Left lobe of liver (tissue), 2 donors: ENCODE measurements at places on chromosomes 1 and 21.

DNA sequence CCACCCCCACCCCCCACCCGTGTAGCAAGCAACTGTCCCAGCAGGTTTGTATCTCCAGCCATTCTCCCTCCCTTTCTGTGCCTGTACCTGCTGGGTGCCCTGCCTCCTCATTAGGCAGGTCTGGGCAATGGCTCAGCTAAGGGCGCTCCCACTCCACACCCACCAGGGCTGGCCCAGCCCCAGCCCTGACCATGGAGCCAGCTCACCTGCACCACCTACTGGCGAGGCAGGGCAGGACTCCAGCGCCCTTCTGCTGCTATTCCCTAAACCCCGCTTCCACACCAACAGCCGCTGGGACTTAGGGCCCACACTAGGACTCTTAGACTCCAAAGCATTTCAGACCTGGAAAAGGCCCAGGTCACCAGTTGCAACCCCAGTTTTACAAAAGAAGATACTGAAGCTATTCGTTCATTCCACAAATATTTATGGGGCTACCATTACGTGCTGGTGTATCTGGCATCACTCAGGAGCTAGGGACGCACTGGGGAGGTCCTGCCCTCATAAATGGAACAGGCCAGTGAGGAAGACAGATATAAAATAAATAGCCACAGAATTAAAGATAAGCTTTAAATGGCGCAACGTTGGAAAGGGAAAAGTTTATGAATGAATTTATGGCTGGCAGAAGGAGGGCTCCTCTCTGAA lies 24.0 kb downstream of the PGLYRP3 start:
- DNase-seq, result no peak

- no peak for DNase-seq
These were observed 22.8 kb downstream of the SLAMF7 start for GRCh38 chr1:160761886-160762285.

- DNase-seq, result no peak
These were observed 104.8 kb downstream of the ATP5PO start for GRCh38 chr21:33810766-33811165.

- no peak for DNase-seq
These were observed 120.3 kb upstream of the C8B start for GRCh38 chr1:57086154-57086553.

- DNase-seq, result no peak
These were observed 88.8 kb upstream of the GPR52 start for GRCh38 chr1:174358786-174359453.

DNA sequence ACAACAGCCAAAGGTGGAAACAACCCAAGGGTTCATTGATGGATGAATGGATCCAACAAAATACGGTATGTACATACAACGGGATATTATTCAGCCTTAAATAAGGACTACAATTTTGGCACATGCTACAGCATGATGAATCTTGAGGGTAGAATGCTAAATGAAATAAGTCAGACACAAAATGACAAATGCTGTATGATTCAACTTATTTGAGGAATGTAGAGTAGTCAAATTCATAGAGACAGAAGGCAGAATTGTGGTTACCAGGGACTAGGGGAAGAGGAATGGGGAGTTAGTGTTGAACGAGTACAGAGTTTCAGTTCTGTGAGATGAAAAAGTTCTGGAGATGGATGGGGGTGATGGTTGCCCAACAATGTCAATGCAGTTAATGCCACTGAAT lies 118.0 kb upstream of the PAXBP1 start:
- no peak for DNase-seq

GRCh38 chr1:1262071-1262470 lies 11.6 kb downstream of the UBE2J2 start:
- no peak for DNase-seq

GRCh38 chr21:31403596-31404333 lies 59.7 kb upstream of the TIAM1 start:
- no peak for DNase-seq
